ENCODE measurements at places on chromosomes 4 and X.

DNA sequence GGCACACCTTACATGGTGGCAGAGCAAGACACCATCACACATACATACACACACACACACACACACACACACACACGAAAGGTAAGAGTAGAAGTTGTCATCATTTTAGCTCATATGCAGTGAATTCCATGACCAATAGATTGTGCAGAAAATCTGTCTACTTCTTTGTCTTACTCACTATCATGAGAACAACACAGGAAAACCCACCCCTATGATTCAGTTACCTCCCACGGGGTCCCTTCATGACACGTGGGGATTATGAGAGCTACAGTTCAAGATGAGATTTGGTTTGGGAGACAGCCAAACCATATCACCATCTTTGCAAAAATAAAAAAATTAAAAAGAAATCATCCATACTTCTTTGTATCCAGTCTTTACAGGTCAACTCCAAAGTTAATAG is 221.1 kb downstream of the BMPR1B start:
- peak; percentile 17 for DNase-seq

GRCh38 chr4:68175562-68176155 is 46.0 kb upstream of the TMPRSS11F start:
- DNase-seq, result peak; percentile 70

- DNase-seq, result no peak
These were observed 53.8 kb downstream of the ZFYVE28 start for GRCh38 chr4:2364654-2365053.

GRCh38 chr4:84680956-84681355 is 98.0 kb downstream of the CDS1 start:
- DNase-seq, result no peak

- DNase-seq, result no peak
These were observed 38.6 kb downstream of the GASK1B start for GRCh38 chr4:158134222-158134621.

- peak; percentile 38 for DNase-seq
These were observed 26.7 kb downstream of the FAM156B start for GRCh38 chrX:52923781-52924241.

Data from cardiac muscle cell (in vitro differentiated cells and primary cell).